ENCODE measurements at places on chromosomes 7 and 10.
A peak's percentile ranks its signal among the peaks of the same experiment; 100 is the strongest.

DNA sequence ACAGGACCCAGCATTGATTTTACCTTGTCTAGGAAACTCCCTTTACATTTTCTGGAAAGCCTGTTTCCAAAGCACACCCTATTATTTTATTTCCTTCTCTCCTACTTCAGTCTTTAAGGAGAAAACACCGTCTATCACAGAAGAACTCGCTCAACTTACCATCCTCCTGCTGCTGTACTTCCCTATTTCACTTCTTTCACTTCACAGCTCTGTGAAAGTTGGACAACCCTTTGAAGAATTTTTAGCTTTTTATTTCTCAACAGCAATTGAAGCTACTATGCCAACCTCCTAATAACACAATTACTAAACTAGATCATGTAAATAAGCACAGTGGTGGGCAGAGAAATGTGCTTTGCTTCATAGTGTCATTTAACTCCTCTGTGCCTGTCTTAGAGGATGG lies 166.5 kb downstream of the TFEC start:
- no peak for DNase-seq

DNA sequence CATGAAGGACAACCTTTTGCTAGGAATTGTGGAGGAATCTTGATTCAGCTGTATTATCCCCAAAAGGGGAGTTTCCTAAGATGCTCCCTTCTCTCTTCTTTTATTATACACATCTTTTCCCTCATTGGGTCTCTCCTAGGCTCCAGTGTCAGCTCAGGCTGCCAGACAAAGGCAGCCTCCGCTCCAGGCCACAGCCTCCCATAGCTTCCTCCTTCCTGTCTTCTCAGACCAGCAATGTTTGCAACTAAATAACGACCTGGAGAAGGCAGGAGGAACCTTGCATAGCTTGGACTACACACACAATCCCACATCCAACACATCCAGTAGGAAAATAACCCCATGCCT lies 12.3 kb downstream of the SFXN3 start:
- DNase-seq = no peak

GRCh38 chr7:11754123-11754522 lies 77.9 kb downstream of the THSD7A start:
- DNase-seq = no peak

- DNase-seq = no peak
Measured at GRCh38 chr10:70162151-70162891, 8.0 kb downstream of the SAR1A start.

DNA sequence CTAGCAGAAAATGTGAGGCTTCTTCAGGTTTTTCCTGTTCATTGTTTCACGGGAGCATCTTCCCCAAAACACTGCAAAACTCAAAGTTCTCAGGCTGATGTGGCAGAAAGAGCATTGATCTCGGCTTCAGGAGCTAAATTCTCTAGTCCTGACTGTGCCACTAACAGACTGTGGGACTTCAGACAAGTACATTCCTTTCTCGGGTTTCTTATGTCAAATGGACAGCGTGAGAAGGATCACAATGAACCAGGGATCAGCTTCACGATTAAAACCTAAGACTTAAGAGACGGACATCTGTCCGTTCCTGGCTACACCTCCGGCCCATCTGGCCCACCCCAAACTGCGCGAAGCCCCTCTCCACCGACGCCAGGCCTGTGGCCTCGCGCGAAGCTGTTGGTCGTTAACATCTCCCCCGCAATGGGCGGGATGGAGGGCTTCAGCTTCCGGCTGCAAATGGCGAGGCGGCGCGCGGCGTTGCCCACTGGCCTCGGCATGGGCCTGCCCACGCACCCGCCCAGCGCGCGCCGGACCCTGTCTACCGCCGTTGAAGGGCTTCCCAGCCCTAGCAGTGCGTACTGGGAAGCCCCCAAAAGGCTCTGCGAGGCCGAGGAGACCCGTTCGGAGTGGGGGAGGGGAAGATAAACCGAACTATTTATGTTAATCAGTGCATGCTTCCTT lies 549 bp upstream of the DDX50 start:
- no peak for DNase-seq

- no peak for DNase-seq
Measured at GRCh38 chr7:11078247-11078834, 104.7 kb downstream of the PHF14 start.

- DNase-seq = no peak
Measured at GRCh38 chr7:111333010-111333409, 229.3 kb downstream of the IMMP2L start.

DNA sequence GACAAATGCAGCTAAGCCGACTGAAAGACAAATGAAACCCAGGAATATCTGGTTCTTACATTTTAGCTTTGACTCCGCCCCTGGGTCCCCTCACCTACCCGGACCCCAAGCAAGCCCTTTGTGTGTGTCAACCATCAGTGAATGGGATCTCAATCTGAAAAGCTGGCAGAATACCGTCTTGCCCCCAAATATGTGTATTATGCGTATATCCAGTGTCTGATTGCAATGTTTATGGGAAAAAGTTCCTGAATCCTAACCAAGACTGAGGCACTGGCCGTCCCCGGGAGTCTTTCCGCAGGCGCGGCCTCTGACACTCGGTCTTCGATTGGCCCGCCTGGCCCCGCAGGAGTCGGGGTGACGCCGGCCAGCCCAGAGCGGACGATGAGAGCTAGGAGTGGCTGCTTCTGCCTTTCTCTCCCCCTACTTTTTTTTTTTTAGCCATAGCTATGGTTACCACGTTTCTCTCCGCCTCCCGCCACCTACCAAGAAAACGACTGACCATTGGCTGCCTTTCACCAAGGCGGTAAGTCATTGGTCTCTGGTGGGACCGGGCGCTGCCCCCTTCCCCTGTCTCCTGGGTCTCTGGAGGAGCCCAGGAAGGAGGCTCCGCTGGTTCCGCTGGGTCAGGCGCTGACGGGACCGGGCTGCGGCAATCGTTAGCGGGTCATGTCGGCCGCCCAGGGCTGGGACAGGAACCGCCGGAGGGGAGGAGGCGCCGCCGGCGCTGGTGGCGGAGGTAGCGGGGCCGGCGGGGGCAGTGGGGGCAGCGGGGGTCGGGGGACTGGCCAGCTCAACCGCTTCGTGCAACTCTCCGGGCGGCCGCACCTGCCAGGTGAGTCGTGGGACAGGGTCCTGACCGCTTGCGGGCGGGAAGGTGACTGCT lies at the start of gene KLHDC10:
Gene KLHDC10, plus strand, starts transcription at position 557 of the 883 bp plus-strand sequence. Its CDS starts 110 bp downstream, at position 667.
- peak; percentile 97 for DNase-seq

DNA sequence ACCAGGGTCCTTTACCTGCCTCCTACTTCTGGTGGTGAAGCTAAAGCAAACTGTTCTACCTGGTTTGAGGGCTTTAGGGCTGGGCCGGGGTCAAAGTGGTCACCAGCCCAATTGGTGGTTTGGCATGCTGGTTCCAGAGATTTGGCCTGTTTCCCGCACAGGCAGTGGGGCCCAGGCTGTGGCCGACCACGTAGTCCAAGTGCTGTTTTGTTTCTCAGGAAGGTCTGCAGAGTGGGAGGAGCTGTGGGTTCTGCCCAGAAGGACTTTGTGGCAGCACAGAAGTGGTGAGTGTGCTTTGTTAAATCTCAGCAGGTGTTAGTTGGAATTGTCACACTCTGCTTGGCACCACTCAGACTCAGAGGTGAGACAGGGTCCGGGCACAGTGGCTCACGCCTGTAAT lies 85.8 kb downstream of the MKX start:
- DNase-seq = no peak

DNA sequence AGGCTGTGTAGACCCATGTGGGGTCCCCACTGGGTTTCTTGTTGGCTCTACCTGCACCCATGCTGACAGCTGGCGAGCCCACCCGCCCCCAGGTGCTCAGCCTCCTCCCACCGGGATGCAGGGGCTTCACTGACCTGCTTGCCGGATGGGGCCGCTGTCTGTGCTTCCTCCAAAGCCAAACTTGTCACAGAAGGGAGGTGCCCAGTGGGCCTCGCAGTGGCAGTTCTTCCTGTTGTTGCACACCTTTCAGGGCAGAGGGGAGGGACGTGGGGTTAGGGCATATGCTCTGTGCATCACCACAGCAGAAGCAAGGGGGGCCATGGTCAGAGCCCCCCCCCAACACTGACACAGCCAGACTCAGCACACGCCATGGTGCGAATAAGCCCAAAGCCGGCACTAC lies 146.5 kb downstream of the FANK1 start:
- DNase-seq = no peak

GRCh38 chr10:61899997-61900828 lies 1.3 kb upstream of the ARID5B start:
- DNase-seq = peak; percentile 80

GRCh38 chr7:54201501-54201900 lies 340.7 kb upstream of the VSTM2A start:
- no peak for DNase-seq

DNA sequence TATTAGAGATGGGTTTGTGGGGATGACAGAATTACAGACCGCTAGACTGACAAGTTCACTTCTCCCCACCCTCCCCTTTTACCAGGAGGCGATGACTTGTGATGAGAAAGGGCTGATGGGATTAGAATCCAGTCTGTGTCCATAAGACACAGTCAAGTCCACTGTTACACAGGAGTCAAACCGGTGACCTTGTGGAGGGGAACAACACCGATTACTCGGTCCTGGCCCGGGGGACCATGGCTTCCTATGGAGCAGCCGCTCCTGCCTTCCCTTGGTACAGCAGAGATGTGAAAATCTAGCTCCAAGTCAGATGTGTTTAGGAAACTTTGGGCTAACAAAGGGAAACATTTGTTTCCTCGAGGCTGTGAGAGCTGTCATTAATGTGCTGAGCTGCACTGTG lies 105.5 kb downstream of the ACTR3B start:
- no peak for DNase-seq

- no peak for DNase-seq
Measured at GRCh38 chr7:118754608-118755007, 530.1 kb downstream of the ANKRD7 start.

DNA sequence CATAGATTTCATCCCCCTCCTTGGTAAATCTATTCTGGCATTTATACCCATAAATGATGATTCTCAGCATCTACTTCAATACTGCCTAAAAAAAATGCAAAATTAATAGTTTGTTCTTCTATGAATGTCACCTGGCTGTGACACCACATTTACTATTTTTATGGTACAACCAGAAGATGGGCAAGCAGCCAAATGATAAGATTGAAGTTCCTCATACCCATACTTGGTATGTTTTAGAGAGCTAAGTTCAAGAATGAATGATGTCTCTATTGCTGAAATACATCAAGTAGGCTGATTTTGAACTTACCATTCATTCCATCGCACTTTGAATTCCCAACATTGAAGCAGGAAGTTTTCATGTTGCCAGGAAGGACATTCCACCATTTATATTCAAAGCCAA lies 134.2 kb downstream of the ELAPOR2 start:
- no peak for DNase-seq

GRCh38 chr7:51446356-51446755 lies 129.7 kb upstream of the COBL start:
- no peak for DNase-seq

DNA sequence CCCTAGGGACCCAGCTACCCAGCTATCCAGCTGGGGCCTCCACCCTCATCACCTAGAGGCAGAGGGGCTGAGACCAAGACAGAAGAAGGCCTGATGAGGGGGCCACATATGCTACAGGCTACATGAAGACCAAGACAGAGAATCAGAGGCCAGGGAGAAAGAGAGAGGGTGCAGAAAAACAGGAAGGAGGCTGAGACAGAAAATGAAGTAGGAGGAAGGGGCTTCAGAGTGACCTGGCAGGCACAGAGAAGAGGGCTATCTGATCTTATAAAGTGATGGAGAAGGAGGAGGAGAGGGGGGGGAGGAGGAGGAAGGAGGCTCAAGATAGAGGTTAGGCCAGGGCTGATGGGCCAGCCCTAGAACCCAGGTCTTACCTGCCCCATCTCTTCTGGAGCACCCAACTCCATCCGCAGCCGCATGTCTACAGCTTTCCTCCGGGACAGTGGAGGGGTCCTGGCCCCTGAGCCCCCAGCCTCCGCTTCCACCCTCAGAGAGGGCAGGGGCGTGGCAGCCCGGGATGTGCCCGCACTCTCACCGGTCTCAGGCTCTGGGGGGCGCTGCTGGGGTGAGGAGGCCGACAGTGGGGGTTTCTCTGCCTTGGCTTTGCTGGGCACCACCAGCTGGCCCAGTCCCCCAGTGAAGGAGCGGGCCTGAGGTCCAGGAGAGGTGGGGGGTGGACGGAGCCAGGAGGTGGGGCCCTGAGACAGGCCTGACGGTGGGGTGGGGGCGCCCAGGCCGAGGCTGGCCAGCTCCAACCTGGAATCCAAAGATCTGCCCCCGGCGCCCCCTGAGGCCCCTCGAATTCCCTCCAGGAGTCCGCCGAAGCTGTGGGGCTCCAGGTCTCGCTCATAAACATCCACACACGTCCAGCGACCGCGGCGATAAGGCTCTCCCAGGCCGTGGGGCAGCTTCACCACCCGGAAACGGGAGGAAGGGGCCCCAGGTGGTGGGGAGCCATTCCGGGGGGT lies 1.8 kb downstream of the TSC22D4 start:
- peak; percentile 55 for DNase-seq

- DNase-seq = peak; percentile 63
Measured at GRCh38 chr10:33273295-33274002, 61.0 kb downstream of the NRP1 start.

DNA sequence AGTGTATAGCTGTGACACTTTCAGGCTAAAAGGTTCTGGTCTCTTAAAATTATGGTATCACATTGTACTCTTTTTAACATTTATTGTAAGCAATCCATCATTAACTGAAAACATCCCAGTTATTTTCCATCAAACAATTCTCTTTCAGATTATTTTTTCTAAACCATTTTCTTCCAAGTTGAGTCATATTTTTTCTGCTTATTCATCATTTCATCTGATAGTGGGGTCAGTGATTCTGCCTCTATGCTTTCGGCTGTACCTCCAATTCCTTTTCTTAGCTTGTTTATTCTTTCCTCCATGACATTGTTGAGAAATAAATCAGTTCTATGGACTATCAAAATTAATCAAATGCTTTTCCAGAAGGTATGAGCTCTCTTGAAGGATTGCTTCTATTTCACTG lies 609 bp upstream of the PNLIP start:
- no peak for DNase-seq

GRCh38 chr7:117229350-117229749 lies 93.5 kb downstream of the WNT2 start:
- no peak for DNase-seq

- no peak for DNase-seq
Measured at GRCh38 chr10:47167591-47167990, 132.4 kb upstream of the GDF10 start.

DNA sequence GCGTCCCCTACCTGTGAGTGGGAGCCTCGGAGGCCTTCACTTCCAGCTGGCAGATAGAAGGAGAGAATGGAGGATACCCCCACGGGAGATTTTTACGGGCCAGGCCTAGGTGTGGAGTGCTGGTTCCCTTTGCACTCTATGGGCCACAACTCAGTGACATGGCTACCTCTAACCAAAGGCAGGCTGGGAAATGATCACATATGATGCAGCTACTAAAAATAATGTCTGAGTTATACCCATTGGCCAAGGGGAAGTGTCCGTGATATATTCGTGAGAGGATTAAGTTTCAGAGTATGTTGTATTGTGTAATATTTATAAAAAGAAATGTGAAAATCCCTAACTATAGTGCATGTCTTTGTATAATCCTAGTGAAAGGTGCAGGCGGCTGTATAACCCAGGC lies 13.5 kb upstream of the HIPK2 start:
- no peak for DNase-seq

- DNase-seq = no peak
Measured at GRCh38 chr7:16344927-16345326, 76.4 kb downstream of the CRPPA start.

GRCh38 chr10:132880128-132880981 lies 62.0 kb downstream of the CFAP46 start:
- DNase-seq = peak; percentile 8
